ENCODE measurements at places on chromosomes 13 and 19.
A peak's percentile ranks its signal among the peaks of the same experiment; 100 is the strongest.

DNA sequence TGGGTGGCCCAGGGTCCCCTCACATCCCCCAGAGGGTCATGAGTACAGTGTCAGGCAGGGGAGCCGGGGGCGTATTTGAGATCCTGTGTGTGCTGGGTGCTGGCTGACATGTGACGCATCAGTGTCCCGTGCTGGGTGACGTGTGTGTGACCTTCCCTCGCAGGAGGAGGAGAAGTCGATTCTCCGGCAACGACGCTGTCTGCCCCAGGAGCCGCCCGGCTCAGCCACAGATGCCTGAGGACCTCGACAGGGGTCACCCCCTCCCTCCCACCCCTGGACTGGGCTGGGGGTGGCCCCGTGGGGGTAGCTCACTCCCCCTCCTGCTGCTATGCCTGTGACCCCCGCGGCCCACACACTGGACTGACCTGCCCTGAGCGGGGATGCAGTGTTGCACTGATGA lies 25.8 kb downstream of the PNPLA6 start:
- DNase-seq: no peak

GRCh38 chr19:12913011-12913561 lies 6.0 kb downstream of the SYCE2 start:
- no peak for DNase-seq

- DNase-seq: no peak
Measured at GRCh38 chr19:13146763-13147563, 3.2 kb downstream of the STX10 start.

DNA sequence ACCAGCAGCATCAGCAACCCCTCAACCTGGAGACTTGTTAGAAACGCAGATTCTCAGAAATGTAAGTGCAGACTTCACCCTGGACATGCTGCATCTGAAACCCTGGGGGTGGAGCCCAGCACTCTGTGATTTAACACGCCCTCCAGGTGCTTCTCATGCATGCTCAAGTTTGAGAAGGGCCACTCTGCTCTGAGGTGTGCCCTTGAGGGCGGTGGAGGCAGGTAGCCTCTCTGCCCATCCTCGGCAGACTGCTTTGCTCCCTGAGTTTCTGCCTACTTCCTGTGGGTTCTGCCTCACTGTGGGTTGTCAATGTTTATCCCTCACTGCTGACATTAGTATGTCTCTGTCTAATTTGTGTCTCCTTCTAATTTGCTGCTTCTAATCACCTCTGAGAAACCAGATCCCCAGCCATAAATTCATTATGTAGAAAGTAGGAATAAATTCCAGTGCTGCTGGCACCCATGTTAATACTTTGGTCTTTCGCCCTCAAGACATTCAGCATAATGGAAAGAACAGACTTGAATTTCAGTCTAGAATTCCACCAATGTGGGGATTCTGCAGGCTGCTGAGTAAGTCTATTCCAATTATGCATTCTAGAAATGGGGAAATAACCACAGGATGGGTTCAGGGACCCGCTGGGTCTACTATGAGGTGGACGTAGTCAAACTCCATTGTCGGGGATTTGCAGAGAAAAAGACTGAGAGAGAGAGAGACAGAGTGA lies 51.3 kb upstream of the CYSLTR2 start:
- DNase-seq: no peak

DNA sequence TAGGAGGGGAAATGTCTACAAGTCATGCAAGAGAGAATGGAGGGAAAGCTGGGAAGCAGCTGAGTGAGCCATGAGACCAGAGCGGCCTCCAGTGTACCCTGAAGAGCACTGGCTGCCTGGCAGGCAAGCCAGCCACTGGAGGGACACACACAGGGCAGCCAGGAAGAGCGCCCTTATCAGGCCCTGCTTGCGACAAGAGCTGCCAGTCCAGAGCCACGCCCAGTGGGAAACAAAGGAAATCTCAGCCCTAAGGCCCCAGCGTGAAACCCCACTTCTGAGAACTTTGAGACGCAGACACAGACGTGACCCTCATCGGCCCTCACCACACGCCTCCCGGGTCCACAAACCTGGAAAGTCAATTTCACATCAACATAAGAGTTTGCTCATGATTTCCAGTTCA lies 105.0 kb downstream of the STK24 start:
- DNase-seq: no peak

- no peak for DNase-seq
Measured at GRCh38 chr19:15108145-15108844, 1.1 kb downstream of the SYDE1 start.

- DNase-seq: peak; percentile 1
Measured at GRCh38 chr19:13505761-13506470, 363 bp downstream of the CACNA1A start.

- no peak for DNase-seq
Measured at GRCh38 chr13:87274209-87274819, 396.9 kb upstream of the SLITRK5 start.

DNA sequence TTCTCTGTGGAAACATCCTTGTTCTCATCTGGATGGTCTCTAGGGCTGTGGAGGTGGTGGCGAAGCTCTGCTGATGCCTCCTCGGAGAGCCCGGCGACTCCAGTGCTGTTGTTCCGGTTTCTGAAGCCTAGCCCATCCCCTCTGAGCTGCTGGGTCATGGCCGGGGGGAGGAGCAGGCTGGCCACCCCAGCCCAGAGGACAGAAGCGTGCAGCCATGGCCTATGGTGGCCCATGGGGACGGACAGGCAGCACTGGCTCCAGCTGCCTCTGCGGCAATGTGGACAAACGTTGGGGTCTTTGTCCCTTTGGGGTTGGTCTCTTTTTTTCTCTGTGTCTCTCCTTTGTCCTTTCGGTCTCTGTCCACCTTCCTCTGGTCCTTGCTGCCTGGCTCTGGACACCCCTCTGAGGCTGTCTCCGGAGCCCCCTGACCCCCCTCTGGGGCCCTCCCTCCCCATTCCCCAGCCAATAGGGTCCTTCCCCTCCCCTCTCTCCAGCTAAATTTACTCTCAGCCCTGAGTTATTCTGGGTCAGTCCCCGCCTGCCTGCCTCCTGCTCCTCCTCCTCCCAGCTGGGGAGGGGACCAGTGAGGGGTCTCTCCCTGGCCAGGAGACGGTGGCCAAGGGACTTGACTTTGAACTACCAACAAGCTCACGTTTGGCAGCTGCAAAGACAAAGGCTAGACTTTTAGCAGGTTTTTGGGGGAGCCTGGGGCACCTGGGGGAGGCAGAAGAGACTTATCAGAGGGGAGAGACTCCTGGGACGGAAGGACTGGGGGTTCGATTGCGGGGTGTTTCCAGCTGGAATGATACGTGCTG lies at the start of gene HRC:
TSS of gene HRC (minus strand) at position 392 of the 815 bp plus-strand sequence. CDS start at position 233, 159 bp downstream.
- no peak for DNase-seq

DNA sequence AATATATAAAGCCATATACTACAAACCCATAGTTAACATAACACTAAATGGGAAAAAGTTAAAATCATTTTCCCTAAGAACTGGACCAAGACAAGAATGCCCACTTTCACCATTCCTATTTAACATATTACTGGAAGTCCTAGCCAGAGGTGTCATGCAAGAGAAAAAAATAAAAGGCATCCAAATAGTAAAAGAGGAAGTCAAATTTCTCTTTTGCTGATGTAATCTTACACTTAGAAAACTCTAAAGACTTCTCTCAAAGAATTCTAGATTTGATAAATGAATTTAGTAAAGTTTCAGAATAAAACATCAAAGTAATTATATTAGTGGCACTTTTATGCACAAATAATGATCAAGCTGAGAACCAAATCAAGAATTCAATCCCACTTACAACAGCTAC lies 678.9 kb upstream of the SLITRK5 start:
- no peak for DNase-seq

GRCh38 chr13:48234566-48235340 lies 1.7 kb downstream of the ITM2B start:
- DNase-seq: no peak

DNA sequence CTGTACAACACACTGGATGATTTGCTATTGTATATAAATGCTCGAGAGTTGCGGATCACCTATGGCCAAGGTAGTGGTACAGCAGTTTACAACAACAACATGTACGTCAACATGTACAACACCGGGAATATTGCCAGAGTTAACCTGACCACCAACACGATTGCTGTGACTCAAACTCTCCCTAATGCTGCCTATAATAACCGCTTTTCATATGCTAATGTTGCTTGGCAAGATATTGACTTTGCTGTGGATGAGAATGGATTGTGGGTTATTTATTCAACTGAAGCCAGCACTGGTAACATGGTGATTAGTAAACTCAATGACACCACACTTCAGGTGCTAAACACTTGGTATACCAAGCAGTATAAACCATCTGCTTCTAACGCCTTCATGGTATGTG lies 21.5 kb downstream of the OLFM4 start:
- DNase-seq: no peak

DNA sequence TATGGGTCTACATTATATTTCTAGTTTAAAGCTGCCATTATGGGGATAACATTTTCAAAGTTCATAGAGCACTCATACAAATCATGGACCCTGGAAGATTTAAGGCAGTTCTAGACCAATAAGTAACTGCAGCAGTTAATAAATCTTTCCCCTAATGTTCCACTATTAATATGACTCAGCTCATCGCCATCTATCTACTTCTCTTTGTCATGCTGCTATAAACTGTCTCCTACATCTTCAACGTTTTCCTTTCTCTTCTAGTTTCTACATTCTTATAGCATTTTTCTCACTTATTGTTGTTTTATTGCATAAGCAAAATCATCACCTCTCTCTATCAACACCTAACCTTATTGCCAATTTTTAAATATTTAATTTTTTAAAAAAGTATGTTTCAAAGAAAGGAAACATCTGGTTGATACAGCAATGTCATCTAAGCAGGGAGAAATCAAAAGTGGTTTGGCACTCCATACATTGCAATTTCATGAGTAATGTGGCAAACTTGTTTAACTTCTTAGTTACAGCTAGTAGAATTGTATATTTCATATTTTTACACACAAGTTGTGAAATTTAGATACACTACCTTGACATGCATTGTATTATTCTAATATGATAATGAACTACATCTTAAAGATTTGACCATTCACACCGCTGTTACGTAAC lies 1500.4 kb upstream of the MIR17HG start:
- DNase-seq: no peak

DNA sequence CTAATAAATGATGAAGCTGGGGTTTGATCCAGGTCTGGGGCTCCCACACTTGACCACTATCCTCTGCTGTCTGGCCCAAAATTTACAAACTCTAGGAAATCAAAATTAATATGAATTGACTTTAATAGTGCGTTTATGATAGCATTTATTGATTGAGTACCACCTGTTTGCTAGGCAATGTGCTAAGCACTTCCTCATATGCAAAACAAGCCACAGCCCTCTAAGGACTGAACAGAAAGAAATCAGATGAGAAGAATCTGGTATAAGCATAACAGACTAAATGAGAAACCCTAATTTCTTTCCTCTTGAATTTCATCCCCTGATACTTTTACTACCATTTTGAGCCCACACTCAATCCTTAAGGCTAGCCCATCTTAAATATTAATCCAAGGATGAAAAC lies 6.6 kb upstream of the MLNR start:
- no peak for DNase-seq

GRCh38 chr13:98761126-98761985 lies 8.9 kb upstream of the SLC15A1 start:
- DNase-seq: no peak

DNA sequence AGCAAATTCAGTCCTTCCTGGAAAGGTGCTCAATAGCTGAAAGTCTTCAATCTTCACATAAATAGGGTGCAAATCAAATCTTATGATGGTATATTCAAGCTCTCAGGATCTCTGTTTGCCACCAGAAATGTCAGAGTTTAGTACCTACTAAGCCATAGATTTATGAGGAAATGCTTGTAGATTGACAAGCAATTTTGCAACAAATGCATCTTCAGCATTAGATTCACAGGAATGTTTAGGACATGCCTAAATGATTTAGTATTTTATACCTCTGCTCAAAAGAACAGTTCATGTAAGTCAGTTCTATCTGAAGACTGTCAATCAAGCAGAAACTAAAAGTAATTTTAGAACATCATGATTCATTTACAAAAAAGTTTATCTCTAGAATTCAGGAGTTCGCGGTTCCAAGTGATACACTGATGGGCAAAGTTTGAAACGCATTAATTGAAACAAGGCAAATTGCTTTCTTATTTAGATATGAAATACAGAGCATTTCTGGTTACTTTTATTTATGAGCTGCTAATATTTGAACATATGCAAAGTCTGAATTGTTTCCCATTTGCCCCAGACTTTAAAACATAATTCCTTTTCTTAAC lies 65.7 kb downstream of the DACH1 start:
- DNase-seq: no peak

GRCh38 chr19:1161716-1162115 lies 12.4 kb downstream of the SBNO2 start:
- no peak for DNase-seq

DNA sequence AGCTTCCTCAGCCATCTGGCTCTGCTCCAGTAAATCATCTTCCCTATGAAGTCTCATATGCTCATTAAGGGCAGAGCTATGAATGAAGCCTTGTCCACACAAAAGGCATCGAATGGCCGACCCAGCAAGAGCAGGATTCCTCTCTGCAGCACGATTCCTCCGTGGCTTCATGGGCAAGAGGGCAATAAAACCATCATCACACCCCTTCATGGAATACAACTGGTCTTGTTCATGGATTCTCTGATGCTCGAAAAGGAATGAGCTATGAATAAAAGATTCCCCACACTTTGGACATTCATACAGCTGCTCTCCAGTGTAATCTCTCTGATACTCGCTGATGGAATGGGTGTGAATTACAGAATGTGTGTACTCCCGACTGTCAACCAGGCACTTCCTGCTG lies 25.9 kb downstream of the PEG3 start:
- no peak for DNase-seq

DNA sequence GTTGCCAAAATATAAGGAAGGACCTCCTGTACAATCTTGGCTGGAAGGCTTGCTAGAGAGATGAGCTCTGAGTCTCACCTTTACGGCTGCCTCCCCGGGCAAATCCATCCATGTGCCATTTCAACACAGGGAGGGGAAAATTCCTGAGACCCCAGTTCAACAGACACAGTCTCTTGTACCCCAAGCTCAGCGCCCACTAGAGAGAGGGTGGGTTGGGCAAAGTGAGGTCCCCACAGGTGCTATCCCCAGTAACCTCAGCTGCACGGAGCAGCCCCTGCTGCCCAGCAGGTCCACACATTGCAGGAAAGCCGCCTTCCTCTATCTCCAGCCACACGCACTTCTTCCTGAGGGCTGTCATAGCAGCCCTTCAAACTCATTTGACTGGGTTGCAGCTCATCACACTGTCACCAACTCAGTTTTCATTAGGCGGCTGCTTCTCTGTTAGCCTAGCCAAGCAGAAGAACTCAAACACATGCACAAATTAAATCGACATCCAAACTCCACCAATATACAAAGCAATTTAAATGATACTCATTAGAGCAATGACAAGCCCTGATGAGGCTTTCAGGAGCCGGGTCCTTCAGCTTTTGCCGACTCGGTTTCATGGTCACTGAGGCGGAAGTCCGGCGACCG lies 80.4 kb downstream of the TSHZ3 start:
- DNase-seq: no peak

GRCh38 chr13:41282129-41282571 lies 18.8 kb upstream of the MTRF1 start:
- DNase-seq: no peak

GRCh38 chr13:79803989-79804388 lies 323.0 kb downstream of the NDFIP2 start:
- DNase-seq: no peak

- no peak for DNase-seq
Measured at GRCh38 chr19:10271543-10272086, 695 bp downstream of the ICAM1 start.

- no peak for DNase-seq
Measured at GRCh38 chr19:3358689-3359014, 7.7 kb upstream of the NFIC start.
